ENCODE measurements at places on chromosomes 2 and 18.

- no peak for DNase-seq
These were observed 143.3 kb upstream of the ITGA4 start for GRCh38 chr2:181313845-181314244.

DNA sequence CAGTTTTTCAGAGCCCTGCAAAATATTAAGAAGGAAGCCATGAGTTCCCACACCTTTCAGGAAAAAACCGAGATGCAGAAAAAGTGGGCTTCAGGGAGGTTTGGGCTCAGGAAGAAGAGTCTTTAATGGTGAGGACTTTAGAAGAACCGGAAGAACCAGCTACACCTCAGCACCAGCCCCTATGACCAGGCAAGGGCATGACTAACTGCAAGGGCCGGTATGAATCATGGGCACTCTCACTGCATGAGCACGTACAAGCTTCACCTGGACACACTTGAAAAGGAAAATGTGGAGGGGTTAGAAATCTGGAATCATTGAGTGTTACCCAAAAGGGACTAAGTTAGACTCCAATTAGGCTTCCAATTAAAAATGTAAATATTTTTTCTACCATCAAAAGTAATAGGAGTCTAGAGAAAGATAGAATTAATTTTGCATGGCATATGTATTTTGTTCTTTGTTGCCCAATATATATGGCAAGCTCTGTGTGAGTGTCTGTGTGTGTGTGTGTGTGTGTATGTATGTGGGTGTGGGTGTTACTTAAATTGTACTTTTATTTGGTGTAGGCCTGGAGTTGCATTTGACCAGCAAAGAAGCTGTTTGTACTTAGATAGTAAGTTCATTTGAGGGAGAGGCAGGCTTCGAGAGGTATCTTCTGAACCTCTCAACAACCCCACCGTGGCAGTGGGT, 66.5 kb upstream of the THUMPD2 start:
- DNase-seq: no peak

- peak; percentile 38 for DNase-seq
These were observed 38.2 kb downstream of the CERS6 start for GRCh38 chr2:168494190-168494711.

- DNase-seq: peak; percentile 76
These were observed 7.4 kb downstream of the ANKAR start for GRCh38 chr2:189681903-189682302.

- no peak for DNase-seq
These were observed 32.3 kb upstream of the PMAIP1 start for GRCh38 chr18:59867337-59868104.

DNA sequence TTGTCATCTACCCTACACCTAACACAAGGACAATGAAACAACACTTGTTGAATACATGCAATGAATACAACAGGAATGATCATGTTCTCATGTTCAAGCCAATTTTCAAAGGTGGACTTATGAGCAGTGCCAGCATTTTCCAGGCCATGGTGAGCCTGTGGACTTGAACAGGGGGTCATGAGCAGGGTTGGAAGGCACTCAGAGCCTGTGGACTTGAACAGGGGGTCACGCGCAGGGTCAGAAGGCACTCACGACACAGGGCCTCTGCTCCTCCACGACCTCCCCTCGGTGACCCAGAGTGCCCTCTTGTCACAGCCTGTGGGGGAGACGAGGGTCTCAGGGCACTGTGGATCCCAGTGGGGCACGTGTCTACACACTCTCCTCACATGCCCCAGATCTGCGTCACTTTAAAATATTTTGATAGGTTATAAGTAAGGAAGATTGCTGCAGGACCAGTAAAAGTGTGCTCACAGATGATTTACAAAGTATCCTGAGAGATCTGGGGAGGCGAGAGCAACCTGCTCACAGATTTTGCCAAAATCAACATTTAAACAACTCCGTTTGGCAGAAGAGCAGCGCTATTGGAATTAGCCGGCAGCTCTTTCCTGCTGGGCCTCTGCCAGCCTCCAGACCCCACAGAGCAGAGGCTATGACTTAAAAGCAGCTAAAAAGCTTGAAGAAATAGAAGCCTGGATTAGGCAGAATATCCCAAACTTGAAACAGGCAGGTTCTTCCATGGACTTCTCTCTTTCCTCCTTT, 121.9 kb downstream of the TMEM18 start:
- no peak for DNase-seq

DNA sequence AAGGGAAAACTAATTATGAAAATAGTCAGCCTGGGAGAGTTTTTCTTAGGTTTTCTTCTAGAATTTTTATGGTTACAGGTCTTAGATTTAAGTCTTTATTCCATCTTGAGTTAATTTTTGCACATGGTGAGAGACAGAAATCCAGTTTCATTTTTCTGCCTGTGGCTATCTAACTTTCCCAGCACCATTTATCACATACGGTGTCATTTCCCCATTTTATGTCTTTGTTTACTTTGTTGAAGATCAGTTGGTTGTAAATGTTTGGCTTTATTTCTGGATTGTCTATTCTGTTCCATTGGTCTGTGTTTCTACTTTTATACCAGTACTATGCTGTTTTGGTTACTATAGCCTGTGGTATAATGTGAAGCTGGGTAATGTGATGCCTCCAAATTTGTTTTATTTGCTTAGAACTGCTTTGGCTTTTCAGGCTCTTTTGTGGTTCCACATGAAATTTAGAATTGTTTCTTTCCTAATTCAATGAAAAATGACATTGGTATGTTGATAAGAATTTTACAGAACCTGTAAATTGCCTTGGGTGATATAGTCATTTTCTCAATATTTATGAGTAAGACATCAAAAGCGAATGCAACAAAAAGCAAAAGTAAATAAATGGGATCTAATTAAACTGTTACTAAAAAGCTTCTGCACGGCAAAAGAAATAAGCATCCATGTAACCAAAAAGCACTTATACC, 146.1 kb upstream of the NOL4 start:
- no peak for DNase-seq

DNA sequence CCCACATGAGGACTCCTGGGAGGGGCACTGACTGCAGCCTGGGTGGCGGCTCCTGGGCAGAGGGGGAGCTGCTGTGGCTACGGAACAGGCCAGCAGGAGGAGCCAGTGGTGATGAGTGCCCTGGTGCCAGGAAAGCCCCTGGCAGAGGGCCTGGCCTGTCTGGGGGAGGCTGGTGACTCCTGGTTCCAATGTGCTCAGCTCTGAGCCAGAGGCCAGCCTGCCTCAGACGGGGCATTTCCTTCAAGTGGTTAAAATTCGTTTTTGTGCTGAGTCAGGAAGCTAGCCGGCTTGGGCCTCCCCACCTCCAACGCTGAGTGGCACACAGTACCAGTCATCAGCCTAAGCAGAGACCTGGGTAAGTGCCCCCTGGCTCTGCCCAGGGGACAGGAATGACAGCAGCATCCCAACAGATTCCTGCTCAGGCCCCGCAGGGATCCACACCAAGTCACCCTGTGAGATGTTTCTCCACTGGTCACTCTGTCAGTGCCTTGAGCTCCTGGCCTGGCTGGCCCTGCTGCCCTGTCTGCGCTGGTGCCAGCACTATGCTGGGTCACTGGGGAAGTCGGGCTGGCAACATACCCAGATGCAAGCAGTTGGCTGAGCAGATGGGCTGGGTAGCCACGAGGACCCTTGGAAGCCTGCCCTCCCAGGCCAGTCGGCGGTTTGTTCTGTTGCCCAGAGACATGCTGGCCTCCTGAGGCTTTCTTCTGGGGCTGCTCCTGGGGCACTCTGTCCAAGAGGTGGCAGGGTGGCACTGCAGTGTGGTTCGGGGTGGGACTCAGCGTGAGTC, 7.1 kb upstream of the KLF11 start:
- DNase-seq: peak; percentile 82

DNA sequence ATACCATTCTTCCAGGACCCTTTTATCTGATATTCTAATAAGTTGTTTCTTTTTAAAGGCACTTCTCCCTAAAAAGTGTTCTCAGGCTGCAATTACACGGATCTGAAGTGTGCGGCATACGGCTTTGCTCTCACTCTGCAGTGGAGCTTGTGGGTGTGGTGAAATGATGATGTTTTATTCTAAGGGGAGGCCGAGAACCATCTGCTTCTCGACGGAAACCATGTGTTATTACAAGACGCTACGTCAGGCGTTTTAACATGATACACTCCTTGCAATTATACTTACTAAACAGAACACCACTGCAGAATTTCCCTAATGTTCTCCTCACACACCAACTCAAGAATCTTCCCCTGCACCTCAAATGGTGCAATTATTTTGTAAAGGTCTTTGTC, 34.9 kb upstream of the CTDP1 start:
- DNase-seq: no peak

DNA sequence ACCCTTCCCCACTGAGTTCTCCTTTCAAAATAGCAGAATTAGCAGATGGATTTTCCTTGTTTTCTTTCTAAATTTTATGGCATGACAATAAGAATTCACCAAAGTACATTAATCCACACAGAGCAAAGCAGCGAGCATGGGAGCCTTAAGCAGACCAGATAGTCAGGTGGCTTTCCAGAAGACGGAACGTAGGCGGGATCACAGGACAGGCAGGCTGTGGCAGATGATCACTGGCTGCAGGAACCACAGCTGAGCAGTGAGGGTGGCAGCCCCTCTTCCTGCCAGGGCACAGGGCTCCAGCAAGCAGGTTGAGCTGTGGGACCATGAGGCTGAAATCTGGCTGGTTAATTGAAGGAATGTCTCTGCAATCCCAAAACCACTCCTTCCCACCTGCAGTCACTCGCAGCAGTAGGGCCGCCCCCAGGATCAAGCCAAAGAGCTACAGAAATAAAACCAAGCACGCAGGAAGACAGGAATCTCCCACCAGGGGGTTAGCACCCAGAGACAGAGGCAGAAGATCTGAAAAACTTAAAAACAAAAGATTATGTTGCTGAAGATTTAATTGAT, 259.9 kb downstream of the EIPR1 start:
- DNase-seq: no peak

DNA sequence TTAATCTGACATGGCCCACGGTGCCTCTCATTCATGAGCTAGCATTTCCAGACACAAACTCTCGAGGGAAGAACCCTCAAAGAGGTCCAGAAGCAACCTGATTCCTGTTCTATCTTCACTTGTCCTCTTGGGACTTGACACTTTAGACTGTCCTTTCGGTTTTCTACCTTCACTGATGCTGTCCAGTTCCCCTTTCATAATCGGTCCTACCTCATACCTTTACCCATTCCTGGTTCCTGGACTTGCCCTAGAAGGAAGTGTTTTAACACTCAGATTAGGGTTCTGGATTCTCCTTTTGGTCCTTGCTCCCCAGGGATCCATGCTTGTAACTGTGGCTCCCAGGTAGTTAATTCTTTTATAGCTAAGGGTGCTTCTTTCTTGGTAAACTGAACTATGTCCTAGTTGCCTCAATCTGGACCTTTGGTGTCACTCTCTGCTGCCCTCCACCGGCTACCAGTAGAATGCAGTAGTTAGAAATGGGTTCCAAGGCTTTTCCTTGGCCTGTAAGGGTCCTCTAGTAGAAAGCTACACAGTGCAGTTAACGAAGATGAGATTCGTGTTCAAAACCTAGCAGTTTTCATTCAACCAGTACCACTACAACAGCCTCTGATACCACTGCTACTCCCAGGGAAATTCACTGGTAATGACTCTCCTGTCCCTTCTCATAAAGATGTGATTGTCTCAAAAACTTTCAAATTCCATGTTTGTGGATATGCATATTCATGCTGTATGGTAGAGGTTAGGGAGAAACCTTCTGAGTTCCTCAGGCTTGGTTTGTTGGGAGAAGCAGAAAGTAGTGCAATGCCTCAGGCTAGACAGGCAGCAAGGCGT, 178.1 kb upstream of the CYP26B1 start:
- peak; percentile 38 for DNase-seq

DNA sequence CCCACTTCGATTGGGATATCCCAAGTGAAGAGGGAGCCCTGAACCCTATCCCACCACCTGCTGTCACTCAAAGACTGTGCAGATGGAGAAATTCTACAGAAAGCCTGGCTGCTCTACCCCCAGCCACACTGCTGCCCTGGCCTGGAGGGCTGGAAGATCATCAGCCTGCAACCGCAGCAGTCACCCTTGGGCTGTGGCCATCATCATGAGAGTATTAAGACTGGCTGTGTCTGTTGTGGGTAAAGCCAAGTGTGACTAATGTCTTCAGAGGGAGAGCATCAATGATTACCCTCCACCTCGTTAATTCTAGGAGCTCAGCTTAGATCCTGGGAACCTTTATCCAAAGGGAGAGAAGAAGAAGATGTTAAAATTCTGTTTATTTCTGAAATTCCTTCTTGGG, 221.5 kb downstream of the TFCP2L1 start:
- DNase-seq: no peak

GRCh38 chr2:234630801-234631261, 133.9 kb upstream of the ARL4C start:
- no peak for DNase-seq

GRCh38 chr2:49487139-49487538, 332.8 kb upstream of the FSHR start:
- DNase-seq: no peak

DNA sequence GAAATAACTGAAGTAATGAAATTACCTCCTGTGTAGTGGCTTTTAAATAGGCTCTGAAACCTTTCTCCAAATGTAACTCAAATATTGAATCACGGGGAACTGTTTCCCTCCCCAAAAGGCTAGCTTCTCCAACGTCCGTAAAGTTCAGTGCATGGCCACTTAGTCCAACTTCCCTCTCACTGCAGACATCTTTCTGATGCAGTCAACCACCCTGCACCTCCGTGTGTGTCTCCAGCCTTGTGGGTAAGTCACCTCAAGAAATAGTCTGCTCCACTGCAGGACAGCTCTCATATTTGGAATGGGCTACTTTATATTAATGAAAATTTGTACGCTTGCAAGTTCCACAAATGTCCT, 152.5 kb upstream of the CYRIA start:
- DNase-seq: no peak

GRCh38 chr2:239278941-239279365, 121.9 kb downstream of the HDAC4 start:
- peak; percentile 41 for DNase-seq

GRCh38 chr2:225590932-225591331, 191.4 kb downstream of the NYAP2 start:
- no peak for DNase-seq

DNA sequence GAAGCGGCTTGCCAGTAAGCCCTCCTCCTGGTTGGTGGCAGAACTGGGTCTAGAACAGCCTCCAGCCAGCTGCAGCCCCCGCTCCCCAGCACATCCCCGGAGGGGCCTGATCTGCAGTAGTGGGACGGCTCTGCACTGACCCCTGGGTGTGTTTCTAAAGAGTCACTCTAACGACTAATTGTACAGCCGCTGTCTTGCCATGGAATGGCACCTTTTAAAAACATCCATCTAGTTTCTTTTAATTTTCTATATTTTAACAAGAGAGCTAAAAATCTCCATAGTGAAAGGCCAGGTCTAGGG, 82.0 kb downstream of the MTCL1 start:
- no peak for DNase-seq

GRCh38 chr2:32418778-32419177, 62.0 kb downstream of the BIRC6 start:
- DNase-seq: no peak

DNA sequence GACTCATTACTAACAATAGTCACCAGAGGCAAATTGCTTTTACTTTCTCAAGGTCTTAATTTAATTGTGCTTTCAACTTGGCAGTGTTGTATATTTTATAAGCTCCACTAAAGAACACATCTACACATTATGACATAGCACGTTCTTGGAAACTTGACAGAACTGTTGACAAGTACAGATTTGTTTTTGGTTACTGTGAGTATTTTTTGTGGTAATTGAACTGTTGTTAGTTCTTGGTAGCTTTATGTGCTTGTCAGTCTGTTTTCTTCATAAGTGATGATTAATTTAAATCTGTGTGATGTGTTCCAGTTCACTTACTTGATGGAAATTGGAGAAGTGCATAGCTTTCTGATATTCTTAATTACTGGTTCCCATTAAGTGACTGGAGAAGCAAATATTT, 63.9 kb downstream of the COMMD1 start:
- DNase-seq: no peak

GRCh38 chr2:179260224-179260623, 4.4 kb downstream of the SESTD1 start:
- no peak for DNase-seq

- no peak for DNase-seq
These were observed 28.9 kb downstream of the SPRED2 start for GRCh38 chr2:65403529-65403915.

Data from hematopoietic multipotent progenitor cell treated with erythropoietin and hydrocortisone succinate and interleukin-3 and kit ligand, for 6 days (in vitro differentiated cells).